GM03348 (cell line): ENCODE measurements at places on chromosomes 13 and 19.

DNA sequence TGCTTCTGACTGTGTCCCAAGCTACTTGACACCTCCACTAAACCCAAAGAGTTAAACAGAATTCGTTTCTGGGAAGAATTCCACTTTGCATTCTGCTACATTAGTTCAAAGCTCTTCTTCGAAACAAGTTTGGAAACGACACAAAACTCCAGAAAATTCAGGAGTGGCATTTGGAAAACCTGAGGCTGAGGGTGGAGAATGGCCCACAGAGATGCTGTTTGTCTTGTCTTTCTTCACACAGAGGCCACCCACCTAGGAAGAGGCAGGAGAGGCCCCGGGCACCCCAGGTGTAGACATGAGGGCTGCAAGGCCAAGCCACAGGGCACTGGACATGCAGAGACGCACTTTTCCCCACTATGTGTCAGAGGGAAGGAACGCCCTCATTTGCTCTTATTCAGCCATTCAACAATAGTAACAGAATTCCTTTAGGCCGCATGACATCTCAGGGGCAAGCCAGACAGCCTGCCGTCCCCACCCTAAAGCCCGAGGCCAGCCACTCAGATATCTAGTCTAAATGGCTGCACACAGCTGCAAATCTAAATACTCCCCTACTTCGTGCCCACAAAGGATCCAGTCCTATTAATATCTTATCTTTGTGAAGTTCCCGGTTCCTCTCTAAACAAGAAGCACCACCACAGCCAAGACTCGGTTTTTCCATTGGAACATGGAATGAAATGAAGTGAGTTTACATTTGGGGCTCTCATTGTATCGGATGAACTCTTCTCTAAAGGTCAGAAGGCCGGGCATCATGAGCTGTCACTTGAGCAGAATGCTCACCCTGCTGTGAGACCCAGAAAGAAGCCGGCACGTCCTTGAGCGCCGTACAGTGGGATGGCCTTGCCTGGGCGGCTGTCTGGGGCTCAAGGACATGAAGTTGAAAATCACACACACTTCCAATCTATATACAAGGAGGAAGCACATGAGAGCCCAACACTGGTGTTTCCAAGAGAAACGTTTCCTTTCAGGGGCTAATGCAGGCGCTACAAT lies 19.8 kb downstream of the COL4A1 start:
- no peak for DNase-seq

DNA sequence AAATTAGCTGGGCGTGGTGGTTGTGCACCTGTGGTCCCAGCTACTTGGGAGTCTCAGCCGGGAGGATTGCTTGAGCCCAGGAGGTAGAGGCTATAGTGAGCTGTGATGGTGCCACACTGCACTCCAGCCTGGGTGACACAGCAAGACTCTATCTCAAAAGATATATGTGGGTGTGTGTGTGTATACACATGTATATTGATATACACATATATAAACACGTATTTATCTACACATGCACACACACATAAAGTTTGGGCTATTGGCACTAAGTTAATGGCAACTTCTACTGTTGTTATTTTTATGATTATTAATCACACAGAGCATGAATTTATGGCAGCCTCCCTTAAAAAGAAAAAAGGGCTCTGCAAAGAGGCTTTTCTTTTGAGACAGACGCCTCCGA lies 27.1 kb upstream of the ABCC4 start:
- DNase-seq, result no peak

DNA sequence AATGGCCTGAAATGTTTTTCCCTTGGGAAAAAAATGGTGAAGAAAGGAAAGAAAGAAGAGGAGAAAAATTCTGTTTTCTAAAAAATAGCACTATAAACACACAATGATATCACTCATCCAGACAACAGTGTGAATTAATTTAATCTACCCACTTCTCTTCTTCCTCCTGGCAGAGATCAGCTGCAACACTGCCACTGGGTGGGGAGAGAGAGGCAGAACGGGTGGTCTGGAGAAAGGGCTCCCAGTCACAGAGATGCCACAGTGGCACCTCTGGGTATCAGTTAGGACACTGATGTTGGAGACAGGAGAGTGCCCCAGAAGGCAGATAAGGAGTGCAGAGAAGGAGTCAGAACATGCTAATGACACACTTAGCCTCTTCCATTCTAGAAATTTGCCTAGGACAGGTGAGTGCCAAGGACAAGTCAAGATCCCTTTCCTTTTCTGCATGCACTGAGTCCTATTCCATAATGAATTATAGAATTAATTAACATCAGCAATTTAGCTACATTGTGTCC lies 168.6 kb downstream of the SUCLA2 start:
- no peak for DNase-seq

DNA sequence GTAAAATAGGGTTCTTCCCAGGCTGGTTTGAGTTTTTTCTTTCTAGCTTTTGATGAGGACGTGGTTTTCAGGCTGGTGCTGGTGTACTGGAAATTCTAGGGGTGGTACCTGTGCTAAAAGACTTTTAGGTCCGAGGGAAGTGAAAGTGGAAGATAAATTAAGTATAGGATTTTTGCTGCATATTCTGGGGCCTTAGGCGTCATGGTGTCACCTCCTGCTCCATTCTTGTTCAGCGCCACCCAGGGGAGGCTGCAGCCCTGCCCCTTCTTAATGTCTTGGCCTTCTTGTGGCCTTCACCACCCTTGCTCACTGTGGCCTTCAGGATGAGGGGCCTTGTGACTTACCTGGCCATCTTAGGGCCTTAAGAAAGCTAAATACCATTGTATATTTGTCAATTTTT lies 12.4 kb downstream of the ZNF552 start:
- DNase-seq, result no peak

DNA sequence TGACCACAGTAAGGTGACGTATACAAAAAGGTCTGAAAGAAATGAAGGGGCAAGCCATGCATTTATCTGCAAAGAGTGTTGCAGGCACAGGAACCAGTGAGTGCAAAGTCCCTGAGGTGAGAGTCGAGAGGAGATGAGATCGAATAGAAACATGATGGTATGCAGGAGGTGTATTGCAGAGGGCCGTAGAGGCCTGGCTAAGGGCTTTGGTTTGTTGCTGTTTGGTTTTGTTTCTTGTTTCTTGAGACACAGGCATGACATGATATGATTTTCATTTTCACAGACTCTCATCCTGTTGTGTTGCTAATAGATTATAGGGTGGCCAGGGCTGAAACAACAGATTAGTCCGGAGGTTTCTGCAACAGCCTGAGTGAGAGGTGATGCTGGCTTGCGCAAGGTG lies 80.4 kb downstream of the HSPH1 start:
- DNase-seq, result no peak

DNA sequence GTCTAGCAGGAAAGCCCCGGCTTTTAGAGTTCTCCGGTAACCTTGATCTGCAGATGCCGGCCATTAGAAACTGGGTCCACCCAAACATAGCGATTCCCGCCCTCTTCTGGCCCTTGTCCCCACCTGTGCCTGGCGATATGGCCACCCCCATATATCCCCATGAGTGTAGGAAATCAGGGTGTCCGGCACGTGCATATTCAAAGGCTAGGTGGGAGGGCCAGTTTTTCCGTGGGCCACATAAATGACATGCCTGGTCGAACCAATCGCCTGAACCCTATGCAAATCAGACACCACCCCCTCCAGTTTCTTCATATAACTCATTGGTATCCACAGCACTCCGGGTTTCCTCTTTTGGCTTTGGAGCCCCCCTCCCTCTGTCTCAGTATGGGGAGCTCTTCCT lies 37.4 kb downstream of the ERICH4 start:
- no peak for DNase-seq

DNA sequence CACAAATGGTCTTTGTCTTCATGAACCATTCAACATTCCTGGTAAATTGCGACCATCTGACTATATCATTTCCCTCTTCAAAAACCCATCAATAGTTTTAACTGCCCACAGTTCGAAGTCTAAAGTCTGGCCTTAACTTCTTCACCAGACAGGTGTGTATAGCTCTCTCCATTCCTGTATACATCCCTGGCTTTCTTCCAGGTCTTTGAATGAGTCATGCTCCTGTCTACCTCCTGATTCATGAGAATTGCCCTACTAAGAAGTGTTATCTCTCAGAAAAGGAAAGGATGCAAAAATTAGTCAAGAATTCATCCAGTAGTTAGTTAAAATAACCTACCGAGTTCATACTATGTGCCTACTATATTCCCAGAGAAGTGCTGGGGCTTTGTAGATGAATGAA lies 225.0 kb downstream of the TBC1D4 start:
- no peak for DNase-seq

GRCh38 chr13:22883956-22884355 lies 296.8 kb upstream of the SGCG start:
- no peak for DNase-seq

GRCh38 chr13:25372284-25373081 lies 709 bp downstream of the ATP8A2 start:
- DNase-seq, result no peak

DNA sequence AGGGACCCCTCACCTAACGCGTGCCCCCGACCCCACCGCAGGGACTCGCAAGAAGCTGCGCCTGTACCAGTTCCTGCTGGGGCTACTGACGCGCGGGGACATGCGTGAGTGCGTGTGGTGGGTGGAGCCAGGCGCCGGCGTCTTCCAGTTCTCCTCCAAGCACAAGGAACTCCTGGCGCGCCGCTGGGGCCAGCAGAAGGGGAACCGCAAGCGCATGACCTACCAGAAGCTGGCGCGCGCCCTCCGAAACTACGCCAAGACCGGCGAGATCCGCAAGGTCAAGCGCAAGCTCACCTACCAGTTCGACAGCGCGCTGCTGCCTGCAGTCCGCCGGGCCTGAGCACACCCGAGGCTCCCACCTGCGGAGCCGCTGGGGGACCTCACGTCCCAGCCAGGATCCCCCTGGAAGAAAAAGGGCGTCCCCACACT lies 4.7 kb upstream of the MYBPC2 start:
- peak; percentile 85 for DNase-seq

DNA sequence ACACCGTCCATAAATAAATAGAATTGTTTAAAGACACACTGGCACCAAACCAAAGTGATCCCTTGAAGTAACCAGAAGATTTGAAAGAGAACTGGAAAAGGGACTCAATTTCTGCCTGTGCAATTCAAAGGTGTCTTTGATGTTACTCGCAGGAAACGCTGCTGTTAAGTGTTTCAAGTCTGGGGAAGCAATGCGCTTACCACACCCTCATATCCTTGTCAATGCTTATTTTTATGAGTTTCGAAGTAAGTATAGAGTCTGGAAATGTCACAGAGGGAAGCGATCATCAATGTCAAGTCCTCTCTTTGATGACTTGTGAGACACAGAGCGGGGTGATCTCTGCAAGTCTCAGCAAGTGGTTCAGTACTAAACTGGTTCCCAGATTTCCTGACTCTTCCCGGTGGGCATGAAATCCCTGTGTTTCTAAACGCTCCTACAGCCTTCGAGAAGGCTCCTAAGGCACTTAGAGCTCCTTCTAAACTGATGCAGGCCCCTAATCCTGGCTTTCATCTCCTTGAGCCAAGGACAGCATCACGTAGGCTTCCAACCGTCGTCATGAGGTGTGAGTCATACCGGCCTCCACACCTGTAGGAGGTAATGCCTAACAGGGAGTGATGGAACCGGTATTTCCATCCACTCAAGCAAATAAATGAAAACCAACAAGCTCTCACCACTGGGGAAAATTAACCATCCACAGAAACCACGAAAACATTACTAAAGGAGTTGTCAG lies 22.8 kb downstream of the SYDE1 start:
- DNase-seq, result no peak

- DNase-seq, result no peak
These were observed 9.9 kb downstream of the MYDGF start for GRCh38 chr19:4660181-4660791.

DNA sequence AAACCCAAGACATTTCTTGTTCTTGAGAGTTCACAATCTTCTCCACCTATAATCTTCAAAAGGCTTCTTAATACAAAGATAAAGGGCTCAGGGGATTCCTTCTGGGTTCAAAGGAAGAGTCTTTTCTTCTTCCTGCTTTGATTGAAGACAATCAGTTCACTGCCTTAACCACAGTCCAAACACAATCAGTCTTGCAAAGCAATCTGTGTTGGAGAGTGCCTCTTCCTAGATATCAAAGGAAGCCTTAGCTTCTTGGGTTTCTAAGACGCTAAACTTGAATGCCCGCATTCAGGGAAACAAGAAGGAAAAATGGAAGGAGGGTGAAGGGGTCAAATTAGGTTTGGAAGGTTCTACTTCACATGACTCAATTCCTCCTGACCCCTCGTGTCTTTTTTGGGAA lies 27.2 kb downstream of the RANBP3 start:
- DNase-seq, result no peak

DNA sequence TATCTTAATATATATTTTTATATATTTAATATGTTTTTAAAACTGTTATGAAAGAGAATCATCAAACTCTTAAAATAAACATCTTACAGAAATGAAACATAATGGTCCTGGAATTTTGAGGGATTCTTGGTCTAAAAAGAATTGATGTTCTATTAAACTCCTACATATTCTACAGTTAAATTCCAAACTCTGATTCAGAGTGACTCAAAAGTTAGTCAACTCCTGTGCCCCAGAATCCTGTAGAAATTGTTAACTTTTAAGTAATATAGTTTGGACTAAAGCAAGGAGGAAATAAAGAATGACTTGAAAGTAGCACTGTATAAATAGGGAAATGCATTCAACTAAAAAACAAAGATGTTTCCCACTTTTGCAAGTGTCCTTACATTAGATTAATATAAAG lies 47.7 kb downstream of the FNDC3A start:
- DNase-seq, result peak; percentile 60

DNA sequence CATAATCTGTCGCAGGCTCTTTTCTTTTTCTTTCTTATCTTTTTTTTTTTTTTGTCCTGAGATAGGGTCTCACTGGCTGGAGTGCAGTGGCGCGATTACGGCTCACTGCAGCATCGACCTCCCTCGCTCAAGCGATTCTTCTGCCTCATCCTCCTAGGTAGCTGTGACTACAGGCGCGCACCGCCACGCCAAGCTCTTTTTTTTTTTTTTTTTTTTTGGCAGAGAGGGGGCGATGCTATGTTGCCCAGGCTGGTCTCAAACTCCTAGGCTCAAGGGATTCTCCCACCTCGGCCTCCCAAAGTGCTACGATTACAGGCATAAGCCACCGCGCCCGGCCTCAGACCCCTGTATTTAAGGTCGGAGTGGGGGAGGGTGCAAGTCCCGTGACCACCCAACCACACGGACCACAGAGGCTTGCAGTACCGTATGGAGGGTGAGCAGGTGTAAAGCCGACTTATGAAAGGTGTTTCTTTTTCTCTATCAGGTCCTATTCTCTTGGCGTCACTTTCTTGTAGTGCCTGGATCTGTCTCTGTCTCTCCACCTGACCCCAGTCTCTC lies 2.0 kb downstream of the PHLDB3 start:
- no peak for DNase-seq
